Left kidney (tissue), 8 donors: ENCODE measurements at places on chromosomes 2 and 18.
A peak's percentile ranks its signal among the peaks of the same experiment; 100 is the strongest.

DNA sequence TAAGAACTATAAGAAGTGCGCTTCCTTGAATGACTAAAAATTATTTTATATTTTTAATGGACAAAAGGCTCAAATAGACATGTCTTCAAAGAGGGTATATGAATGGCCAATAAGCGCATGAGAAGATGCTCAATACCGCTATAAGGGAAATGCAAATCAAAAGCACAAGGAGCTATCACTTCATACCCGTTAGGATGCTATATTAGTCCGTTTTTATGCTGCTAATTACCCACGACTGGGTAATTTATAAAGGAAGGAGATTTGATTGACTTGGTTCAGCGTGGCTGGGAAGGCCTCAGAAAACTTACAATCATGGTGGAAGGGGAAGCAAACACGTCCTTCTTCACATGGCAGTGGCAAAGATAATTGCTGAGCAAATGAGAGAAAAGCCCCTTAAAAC lies 20.5 kb upstream of the PPP4R1 start:
- no peak for DNase-seq

- DNase-seq: no peak
Measured at GRCh38 chr2:211812587-211812986, 726.0 kb downstream of the ERBB4 start.

GRCh38 chr2:130972410-130972809 lies 120.8 kb downstream of the FAM168B start:
- no peak for DNase-seq

GRCh38 chr2:151043484-151043883 lies 218.2 kb downstream of the RBM43 start:
- DNase-seq: no peak

- no peak for DNase-seq
Measured at GRCh38 chr2:69163109-69163508, 150.1 kb downstream of the ANTXR1 start.

GRCh38 chr2:173271135-173271534 lies 83.5 kb upstream of the CDCA7 start:
- no peak for DNase-seq

DNA sequence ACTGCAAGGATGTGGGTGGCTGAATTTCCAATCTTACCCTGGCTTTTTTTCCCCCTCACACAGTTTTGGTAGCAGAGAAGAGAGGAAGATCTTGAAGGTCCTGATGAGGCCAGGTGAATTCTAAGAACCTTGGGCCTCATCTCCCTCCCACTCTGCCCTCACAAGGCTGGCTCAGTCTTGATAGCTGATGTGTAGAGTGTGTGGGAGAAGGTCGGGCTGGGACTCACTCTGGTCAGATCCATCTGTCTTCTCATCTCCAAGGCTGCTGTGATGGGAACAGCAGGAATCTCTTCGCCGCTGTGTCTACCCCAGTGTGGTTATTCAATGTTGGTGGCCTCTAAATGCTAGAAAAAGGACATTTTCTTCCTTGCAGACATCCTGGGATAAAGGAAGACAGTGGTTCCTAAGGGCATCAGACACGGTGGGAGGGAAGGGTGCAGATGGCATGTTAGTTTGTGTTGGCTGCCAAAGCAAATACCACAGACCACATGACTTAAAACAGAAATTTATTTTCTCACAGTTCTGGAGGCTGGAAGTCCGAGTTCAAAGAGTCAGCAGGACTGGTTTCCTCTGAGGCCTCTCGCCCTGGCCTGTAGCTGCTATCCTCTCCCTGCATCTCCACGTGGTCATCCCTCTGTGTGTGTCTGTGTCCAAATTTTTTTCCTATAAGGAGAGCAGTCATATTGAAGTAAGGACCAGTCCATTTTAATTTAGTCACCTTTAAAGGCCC lies 37.6 kb upstream of the MGAT4A start:
- no peak for DNase-seq

DNA sequence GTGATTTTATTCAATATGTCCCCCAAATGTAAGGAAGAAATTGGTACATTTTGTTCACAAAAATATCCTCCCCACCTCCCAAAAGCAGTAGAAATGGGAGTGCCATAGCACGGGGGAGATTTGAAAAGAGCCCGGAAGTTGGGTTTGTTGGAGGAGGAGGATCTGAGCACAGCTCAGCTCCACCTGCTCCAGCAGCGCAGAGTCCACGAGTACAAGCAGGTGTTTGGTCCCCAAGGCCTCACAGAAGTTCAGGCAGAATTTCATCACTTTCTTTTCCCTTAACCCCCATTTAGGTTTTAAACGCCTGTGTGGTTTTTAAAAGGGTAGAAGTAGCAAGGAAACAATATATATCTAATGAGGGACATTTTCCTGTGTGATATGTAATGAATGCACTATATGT lies 56.0 kb downstream of the TRAPPC12 start:
- no peak for DNase-seq

DNA sequence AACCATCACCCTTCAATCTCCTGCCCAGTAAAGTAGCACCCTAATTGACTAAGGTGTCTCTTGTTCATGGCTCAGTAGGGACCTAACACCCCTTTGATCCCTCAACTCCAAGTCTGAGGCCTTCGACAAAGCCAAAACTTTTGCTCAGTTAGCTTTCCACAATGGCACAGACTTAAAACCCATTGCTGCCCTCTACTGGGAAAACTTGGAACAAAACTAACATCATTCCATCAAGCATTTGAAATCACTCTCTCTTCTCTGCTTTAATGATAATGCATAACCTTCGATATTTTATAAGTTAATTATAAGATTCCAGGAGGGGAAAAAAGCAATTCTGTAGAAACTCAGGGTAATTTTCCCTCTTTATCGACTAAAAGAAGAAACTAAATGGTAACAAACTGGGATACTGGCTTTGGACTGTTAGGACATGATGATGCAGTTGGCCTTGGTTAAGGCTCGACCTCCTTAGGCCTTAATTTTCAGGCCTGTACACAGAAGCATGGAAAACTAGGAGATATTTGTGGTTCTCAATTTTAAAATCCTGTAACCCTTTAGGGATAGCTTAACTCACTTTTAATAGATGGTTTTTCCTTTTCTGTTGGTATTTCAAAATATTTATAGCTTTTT lies 127.8 kb downstream of the STK39 start:
- peak; percentile 62 for DNase-seq

GRCh38 chr2:60852282-60852860 lies 29.0 kb upstream of the REL start:
- no peak for DNase-seq
